ENCODE measurements at places on chromosomes 1 and 21. TPM values are rescaled to one million over a fixed set of nuclear protein-coding genes. Genes with fewer than 3 reads are reported as not detected.

DNA sequence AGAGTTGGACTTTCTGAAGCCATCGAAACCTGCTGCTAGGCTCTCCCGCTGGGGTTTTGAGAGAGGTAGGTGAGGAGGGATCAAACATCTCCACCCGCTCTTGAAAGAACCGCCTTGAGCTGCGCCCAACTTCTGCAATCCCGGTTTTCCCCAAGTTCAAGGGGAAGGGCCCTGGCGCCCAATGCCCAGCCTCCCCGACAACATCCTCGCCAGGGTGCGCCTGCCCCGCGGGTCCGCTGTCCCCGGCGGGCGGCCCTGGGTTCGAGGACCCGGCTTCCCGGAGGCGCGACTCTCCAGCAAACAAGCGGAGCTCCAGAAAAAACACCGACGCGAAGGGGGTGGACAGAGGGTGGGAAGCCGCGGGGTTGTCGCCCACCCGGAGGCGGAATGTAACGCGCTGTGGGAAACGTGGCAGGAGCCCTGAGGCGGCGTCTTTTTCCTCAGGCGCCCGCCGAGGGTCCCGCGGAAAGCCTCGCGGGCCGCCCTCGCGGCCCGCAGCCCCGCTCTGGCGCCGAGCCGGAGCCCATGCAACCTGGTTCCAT is 607 bp downstream of the BTG3 start:
- H3K36me3 ChIP-seq = no peaks in the 10 kb centered on the region
- peak overlapping the region; percentile 98 for H3K27ac ChIP-seq
- peak overlapping the region; percentile 95 for H3K4me3 ChIP-seq
- peak; percentile 5 for DNase-seq
- peaks cover 11% of the 10 kb centered on the region for H3K4me1 ChIP-seq

- no peak for DNase-seq
- H3K4me3 ChIP-seq = no peak overlapping the region
- H3K27me3 ChIP-seq = no peaks in the 10 kb centered on the region
- no peaks in the 10 kb centered on the region for H3K36me3 ChIP-seq
Observed at GRCh38 chr1:194014014-194014413, 827.6 kb upstream of the B3GALT2 start.

DNA sequence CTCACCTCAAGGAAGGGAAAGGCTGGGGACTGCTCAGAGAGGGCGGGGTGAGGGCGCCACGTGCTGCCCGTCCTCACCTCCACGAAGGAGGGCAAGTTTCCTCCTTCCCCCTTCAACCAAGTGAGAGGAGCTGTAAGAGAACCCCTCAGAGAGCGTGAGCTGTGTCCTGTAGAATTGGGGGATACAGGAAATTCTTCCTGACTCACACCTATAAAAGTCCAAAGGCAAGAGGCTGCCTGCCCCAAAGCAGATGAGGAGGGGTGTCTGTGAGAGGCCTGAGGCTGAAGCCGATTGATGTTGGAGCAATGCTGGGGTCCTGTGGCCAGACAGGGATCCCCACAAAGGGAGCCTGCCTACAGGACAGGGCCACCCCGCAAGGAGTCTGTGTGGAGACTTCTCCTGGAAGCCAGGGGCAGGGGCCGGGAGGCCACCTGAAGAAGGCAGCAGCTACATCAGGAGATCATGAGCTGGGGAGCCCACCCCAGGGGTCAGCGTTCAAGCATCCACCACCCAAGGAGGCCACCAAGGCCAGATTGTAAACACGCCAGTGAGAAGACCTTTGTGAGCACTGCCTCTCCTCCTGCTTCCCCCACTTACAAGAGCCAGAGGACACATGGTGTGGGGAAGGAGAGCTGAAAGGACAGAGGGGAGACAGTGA is 27.7 kb downstream of the S100A6 start:
- no peak overlapping the region for H3K4me3 ChIP-seq
- peaks cover 13% of the 10 kb centered on the region for H3K4me1 ChIP-seq
- H3K36me3 ChIP-seq = no peaks in the 10 kb centered on the region
- H3K27ac ChIP-seq = no peak overlapping the region

GRCh38 chr1:87598429-87598828 is 269.7 kb downstream of the LMO4 start:
- H3K4me3 ChIP-seq = no peak overlapping the region
- no peaks in the 10 kb centered on the region for H3K36me3 ChIP-seq
- no peak for DNase-seq

DNA sequence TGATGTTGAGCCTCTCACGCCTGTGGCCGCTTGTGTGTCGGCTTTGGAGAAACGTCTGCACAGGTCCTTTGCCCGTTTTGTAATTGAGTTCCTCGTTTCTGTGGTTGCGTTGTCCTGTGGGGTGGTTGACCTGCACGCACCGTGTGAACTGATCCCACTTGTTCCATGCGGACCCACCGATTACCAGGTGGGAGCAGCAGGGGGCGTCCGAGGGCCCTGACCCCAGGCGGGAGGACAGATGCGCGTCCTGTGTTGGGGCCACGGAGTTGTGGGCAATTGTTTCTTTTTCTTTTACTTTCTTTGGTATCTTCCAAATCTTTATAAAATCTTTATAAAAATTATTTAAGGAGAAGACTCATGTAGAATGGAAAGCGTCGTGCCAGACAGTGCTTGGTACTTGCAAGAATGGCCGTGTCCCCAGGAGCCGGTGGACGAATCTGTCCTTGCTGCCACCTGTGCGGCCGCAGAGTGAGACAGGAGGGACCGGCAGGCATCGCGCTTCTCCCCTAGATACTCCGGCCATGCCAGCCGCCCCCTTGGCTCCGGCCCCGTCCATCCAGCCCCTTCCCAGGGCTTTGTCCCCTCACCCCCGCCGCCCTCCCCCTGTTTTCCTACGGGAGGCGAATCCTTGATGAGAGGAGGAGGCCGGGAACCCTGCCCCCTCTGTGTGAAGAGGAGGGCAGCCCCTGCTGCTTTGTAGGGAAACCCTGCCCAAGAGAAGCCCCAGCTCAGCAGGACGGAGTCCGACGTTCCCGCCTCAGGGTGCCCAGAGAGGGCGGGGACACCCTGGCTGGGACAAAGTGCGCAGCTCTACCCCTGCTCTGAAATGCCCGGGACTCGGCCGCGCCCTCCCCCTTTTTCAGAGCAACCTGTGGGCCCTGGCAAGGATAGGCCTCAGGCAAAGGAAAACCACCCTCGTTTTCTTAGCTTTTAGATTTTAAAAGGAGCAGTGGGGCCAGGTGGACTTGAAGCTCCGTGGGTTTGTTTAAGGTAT is 41.7 kb downstream of the PRKCZ start:
- no peak overlapping the region for H3K27ac ChIP-seq
- no peak for DNase-seq
- H3K36me3 ChIP-seq = no peaks in the 10 kb centered on the region

DNA sequence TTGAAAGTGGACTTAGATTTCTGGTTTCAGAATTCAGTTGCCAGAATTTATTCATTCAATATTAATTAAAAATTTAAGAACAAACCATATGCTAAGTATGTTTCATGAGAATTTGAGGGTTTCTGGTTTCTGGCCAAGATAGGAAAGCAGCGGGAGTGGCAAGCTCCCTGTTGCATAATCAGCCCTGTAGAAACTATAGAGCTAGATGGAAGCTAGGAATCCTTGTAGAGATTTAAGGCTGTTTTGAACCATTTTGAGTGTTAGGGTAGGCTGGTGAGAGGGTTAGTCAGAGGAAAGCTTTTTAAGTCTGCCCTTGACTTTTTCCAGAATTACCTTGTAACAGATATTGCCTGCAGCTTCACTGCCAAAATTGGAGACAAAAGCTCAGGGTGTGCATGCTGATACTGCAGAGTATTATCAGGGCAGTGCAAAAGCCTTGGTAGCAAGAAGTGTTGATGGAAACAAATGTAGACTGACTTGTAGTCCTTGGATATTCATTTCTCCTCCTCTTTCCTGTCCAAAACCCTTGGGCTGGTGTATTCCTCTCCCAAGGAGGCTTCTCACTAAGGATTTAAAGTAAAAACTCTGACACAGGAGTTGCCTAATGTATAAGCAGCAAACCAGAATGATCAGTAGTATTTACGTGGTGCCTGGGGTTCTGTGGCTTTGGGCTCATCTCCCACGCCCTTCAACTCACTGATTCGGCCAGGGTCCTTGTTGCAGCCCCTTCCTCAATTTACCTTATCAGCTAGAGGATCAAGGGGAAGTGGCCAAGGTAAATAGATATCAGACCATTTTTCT is 12.6 kb upstream of the GIPC2 start:
- H3K4me1 ChIP-seq = no peaks in the 10 kb centered on the region
- no peaks in the 10 kb centered on the region for H3K36me3 ChIP-seq

- no peak overlapping the region for H3K4me3 ChIP-seq
- H3K4me1 ChIP-seq = peaks cover 4% of the 10 kb centered on the region
- H3K27ac ChIP-seq = peak overlapping the region; percentile 34
- H3K36me3 ChIP-seq = no peaks in the 10 kb centered on the region
Observed at GRCh38 chr1:110524311-110525248, 5.6 kb upstream of the KCNA10 start.

- H3K4me1 ChIP-seq = peaks cover 5% of the 10 kb centered on the region
- H3K27me3 ChIP-seq = no peaks in the 10 kb centered on the region
- H3K4me3 ChIP-seq = no peak overlapping the region
- H3K27ac ChIP-seq = no peak overlapping the region
Observed at GRCh38 chr1:236872075-236872666, 77.1 kb downstream of the MTR start.

- H3K36me3 ChIP-seq = peaks cover 8% of the 10 kb centered on the region
- no peak overlapping the region for H3K4me3 ChIP-seq
- no peak overlapping the region for H3K27ac ChIP-seq
- no peak for DNase-seq
- peaks cover 61% of the 10 kb centered on the region for H3K27me3 ChIP-seq
Observed at GRCh38 chr1:162625679-162626078, 6.6 kb upstream of the DDR2 start.

DNA sequence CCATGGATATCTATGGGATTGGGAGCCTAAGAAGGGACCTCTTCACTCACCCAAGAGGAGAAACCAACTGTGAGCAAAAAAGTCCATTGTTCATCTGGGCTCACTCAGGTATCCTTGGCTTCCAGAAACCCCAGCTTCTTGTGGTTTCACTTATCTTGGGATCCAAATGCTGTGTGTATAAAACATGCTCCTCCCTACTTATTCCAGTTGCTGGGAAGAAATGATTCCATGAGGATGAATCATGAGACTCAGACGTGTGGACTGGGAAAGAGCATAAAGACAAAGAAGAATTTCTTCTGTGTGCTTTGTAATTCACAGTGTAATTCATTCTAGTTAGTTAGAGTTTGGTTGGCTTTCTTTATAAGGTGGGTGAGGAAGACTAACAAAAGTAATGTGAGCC is 283.7 kb downstream of the ZNF648 start:
- H3K4me3 ChIP-seq = no peak overlapping the region
- no peaks in the 10 kb centered on the region for H3K4me1 ChIP-seq
- no peak overlapping the region for H3K27ac ChIP-seq
- H3K27me3 ChIP-seq = peaks cover 43% of the 10 kb centered on the region
- H3K36me3 ChIP-seq = no peaks in the 10 kb centered on the region

DNA sequence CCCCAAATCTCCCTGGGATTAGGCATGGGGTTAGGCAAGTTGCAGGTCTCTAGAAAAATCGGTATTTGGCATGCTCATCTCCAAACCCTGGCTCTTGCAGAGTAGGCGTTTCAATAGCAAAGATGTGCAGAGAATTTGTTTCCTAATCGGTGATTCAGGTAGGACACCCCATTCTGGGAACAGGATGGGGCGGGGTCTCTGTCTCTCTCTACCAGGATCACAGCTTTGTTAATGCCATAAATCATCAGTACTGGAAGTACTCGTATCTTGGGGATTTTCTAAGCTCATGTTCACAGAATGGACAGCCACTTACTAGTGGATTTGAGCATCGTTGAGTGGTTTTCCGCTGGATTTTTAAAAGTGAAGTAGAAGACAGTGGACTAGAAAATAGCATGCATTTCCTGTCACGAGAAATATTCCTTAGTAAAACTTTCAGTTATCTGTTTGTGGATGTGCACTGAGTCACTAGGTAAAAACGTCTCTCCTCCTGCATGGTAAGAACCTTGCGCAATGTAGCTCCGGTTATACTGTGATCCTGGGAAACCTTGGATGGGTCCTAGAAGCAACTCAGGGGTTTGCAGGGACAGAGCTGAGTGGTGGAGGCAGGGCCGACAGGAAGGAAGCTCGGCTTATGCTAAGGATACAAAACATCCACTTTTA is 5.1 kb downstream of the TMEM51 start:
- no peak overlapping the region for H3K4me3 ChIP-seq
- peaks cover 3% of the 10 kb centered on the region for H3K36me3 ChIP-seq

DNA sequence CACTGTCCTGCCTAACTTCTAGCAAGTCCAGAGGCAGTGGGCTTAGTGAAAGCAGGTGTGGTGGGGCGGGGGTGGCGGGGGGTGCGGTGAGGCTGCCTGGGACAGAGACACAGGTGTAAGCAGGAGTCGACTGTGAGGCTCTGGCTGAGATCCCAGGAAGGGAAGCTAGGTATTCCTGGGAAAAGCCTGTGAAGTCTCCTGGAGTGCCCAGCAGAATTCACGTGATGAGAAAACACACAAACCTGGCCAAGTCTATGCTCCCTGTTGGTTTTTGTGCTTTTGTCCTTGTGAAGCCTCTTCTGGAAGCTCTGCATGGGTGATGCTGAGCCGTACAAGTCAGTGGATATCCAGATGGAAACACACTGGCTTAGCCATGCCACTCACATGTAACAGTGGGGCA is 5.3 kb downstream of the GALNT2 start:
- peaks cover 2% of the 10 kb centered on the region for H3K36me3 ChIP-seq
- H3K27ac ChIP-seq = no peak overlapping the region
- H3K27me3 ChIP-seq = no peaks in the 10 kb centered on the region

DNA sequence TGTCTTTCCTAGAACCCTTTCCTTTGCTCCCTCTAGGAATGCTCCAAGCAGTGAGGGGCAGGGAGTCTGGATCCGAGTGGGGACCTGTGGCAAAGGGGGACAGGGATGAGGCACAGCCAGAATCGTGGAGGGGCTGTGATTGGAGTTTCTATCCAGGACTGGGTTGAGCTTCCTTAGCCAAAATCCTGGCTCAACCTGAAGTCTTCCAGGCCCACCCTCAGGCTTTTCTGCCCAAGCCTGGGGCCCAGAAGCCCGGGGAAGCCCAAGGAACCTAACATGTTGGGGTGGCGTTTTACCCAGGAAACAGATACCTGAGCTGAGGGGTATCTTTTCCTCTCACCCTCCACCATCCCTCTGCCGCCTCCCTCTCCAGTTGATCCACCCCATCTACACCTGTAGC is 5.4 kb downstream of the MYOG start:
- H3K4me3 ChIP-seq = no peak overlapping the region
- no peak overlapping the region for H3K27ac ChIP-seq
- H3K4me1 ChIP-seq = peaks cover 8% of the 10 kb centered on the region
- H3K27me3 ChIP-seq = peaks cover 61% of the 10 kb centered on the region
- no peak for DNase-seq

Gene FCRL5
- 3.2 TPM for total RNA-seq

Gene CHRM3
- not detected for total RNA-seq

Gene ITGB2
- 359 TPM for total RNA-seq

Gene EXTL2
- 0.85 TPM for total RNA-seq

Gene HSD3B1
- not detected for total RNA-seq

Gene VSIG8
- total RNA-seq = not detected

Gene NRIP1
- 33.7 TPM for total RNA-seq

Gene CYP4A22
- total RNA-seq = not detected
